ENCODE measurements at places on chromosomes 12 and 14.

DNA sequence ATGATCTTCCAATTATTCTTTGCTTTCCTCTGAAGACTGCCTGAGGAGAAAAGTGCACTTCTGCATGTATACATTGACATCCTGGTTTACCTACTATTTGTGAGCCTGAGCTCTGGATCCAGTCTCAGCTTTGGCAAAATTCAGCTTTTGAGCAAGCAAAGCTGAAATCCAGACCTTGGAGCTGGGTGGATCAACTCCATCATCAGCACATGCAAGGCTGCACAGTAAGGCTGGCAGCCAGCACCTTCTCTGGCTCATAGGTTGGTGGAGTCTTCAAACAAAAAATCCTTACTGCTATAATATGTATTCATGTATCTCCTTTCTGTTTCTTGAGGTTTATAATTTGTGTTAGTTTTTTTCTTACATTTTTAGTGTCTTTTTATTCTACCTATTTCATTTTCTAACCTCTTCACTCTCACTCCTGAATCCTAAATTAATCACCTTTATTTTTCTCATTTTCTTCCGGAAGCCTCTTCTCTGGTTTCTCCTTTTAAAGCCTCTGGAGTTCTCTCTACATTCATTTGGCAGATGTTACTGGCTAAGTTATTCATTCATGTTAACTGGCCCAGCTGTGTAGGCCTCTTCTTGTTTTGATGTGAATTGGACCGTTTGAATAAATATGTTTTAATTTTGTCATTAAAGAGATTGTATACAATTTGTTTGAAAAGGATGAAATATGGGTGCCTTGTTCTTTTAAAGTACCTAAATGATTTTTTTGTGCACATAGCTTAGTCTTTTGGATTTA lies 224.8 kb downstream of the DACT1 start:
- no peak for DNase-seq

- no peak for DNase-seq
Observed at GRCh38 chr12:91319071-91319760, 136.6 kb upstream of the DCN start.

DNA sequence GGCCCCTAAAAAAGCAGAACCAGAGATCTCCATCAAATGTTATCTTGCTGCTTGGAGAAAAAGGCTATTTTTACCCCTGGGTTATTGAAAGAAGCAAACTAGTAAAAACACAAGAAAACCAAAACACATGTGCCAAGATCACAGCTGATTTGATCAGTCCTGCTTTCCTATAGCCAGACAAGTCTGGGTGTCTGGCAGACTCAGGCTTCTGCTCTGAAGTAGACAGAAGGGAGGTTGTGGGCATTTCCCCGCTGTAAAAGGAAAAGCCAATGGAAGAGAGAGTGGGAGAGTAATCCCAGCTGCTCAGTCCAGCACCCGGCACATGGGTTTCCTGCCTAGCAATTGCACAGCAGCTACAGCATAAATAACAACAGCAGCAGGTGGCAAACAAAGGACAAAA lies 177.9 kb downstream of the PHLDA1 start:
- no peak for DNase-seq

DNA sequence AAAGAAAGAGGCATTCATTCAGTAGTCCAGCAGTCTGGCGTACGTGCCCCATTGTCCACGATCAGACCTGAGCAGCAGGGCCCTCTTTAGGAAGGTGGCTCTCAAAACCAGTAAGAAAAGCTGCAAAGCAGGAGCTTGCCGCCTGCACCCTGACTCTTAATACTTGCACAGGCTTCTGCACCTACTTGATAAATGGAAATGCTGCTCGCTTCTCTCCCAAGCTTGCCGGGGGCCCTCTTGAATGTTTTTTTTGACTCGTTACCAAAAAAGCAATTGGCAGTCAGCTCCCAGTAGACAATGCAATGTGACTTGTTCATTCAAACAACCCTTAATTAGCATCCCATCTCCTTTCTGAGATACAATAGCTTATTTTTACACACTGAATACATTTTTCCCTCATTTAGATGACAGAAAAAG lies 27.2 kb upstream of the PTPRB start:
- DNase-seq: no peak

DNA sequence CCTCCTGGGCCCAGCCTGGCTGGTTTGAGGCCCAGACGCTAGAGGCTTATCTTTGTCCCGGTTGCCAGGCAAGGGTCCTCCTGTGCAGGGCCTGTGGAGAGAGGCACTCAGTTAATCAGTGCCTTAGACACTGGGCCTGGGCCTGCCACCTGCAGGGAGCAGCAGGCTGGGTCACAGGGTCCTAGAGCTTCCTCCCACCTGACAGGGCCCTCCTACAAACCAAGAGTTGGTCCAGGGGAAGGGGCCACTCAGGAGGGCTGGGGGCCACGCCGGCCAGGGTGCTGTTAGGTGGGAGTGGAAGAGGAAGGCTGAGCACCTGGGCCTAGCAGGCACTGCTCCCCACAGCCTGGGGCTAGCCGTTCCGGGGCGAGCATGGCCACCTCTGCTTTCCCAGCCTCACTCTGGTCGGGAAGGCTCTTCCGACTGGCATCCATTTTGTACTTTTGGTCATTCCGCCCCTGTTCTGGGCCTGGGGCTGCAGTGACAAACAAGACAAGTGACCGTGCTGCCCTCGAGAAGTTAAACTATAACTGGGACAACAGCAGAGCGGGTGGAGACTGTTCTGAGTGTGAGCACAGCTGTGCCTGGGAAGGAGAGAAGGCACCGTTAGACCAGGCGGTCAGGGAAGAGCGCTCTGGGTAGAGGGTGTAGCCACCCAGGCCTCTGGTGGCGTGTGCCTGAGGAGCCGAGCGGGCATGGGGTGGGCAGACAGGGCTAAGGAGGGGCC lies 27.2 kb downstream of the FBRSL1 start:
- DNase-seq: no peak

- DNase-seq: no peak
Observed at GRCh38 chr14:85273099-85273677, 256.8 kb upstream of the FLRT2 start.

DNA sequence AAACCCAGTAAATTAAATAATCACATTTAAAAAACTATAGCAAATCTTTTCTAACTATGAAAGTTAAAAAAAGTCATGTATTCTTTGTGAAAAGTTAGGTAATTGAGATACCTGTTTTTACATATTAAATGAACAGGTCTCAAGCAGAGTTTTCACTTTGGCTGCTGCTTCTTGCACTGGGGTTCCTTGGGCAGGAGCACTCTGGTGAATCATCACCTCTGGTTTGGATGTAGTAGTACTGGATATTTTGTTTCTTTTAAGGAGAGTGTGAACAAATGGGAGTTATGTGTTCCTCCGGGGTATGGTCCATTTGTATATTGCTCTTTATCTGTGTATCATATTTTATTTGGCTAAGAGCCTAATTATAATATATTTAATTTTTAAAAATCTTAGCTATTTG lies 82.7 kb downstream of the FUT8 start:
- DNase-seq: no peak

GRCh38 chr14:102419716-102420115 lies 57.0 kb downstream of the TECPR2 start:
- DNase-seq: no peak

DNA sequence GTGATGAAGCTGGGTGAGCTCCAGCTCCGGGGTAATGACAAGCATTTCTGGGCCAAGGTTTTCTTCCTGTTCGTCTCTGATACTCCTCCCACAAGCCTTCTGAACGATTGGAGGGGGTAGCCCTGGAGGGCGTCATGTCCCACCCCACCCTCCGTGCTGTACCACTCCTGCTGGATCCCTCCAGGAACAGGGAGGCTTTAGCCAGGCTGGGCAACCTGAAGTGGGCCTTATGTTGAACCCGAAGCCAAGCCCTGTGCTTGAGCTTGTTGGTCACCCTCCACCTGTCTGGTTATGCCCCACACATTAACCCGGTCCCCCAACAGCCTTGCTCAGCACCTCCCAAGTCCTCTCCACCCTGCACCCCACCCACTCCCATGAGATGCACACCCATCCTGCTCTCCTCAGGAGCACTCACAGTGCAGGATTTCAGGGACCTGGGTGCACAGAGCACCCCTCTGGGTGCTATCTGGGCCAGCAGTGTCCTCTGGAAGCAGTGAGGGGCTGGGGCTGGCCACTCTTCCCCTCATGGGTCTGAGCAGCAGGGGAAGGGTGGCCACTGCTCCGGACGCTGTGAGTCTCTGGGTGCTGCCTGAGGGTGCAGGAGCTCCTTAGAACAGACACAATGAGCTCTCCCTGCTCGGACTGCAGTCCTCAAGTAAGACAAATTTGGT lies 6.8 kb upstream of the KRT83 start:
- no peak for DNase-seq

GRCh38 chr14:96239711-96240141 lies 16.3 kb upstream of the BDKRB1 start:
- no peak for DNase-seq

GRCh38 chr12:93763746-93764147 lies 86.6 kb downstream of the CRADD start:
- no peak for DNase-seq

- no peak for DNase-seq
Observed at GRCh38 chr14:31902002-31902401, 175.1 kb upstream of the ARHGAP5 start.
